ENCODE measurements at places on chromosomes 3 and 15.

- DNase-seq = no peak
Measured at GRCh38 chr3:2535206-2535605, 436.5 kb downstream of the CNTN4 start.

DNA sequence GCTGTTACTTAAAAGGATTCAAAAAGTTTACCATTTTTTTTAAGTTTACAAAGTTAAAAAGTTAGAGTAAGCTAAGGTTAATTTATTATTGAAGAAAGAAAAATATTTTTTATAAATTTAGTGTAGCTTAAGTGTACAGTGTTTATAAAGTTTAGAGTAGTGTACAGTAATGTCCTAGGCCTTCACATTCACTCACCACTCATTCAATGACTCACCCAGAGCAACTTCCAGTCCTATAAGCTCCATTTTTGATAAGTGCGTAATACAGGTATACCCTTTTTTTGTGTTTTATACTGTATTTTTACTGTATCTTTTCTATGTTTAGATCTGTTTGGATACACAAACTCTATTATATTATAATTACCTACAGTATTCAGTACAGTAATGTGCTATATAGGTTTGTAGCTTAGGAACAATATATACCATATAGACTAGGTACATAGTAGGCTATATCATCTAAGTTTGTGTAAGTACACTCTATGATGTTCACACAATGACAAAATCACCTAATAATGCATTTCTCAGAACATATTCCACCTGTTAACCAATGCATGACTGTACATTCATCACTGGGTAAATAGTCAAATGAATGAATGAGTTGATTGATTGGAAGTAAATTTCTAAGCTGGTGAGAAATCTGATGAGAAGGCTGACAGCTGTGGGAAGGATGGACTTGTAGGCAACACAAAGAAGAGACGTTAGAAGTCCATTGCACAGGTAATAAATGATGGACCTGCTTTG is 95.2 kb upstream of the CDIN1 start:
- DNase-seq = peak; percentile 42

DNA sequence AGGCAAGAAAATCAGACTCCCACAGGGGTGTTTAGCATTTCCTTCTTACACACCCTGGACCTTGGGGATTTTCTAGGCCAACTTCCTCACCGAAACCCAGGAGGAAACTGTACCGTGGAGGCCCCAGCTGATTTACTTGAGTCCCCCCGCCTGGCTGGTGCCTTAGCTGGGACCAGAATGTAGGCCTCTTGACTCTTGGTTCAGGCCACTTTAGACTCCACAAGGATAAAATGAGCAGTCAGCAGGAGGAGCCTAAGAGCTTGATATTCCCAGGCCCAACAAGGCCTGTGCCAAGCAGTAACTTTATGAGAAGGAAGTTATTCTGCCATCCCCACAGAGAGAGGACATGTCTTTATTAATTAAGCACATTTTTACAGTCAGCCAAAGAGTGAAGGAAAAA is 4.6 kb upstream of the APBA2 start:
- no peak for DNase-seq

- peak; percentile 78 for DNase-seq
Measured at GRCh38 chr15:79673416-79674123, 223.2 kb downstream of the MTHFS start.

- no peak for DNase-seq
Measured at GRCh38 chr3:25502233-25502632, 74.2 kb downstream of the RARB start.

- no peak for DNase-seq
Measured at GRCh38 chr3:53754325-53754724, 91.9 kb downstream of the CHDH start.

- no peak for DNase-seq
Measured at GRCh38 chr3:102269406-102269805, 165.4 kb upstream of the ZPLD1 start.

DNA sequence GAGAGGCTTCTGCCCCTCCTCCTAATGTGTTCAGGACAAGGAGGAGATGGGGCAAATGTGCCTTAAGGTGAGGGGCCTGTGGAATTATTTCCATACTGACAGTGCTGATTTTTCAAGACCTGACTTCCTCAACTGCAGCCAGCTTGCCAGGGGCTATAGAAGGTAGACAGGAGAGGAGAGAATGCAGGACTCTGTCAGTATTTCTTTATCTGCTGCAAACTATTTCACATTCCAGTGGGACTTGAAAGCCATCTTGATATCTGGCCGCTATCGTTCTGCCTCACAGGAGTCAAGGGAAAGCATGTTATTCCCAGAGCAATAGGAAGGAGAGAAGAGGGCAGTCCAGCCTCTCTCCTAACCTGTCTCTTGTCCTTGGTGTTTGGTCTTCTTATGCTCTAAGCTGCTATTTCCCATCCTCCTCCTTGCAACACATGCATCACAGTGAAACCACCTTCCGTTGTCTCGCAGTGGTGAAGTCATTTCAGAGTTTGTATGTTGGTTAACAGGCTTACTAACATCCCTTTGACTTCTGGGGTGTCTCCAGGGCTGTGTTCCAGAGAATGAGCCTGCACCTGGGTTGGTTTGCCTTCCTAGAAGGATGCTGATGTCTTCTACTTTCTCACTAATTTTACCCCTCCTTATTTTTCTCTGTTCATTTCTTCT is 95.1 kb upstream of the MRPS22 start:
- DNase-seq = no peak

DNA sequence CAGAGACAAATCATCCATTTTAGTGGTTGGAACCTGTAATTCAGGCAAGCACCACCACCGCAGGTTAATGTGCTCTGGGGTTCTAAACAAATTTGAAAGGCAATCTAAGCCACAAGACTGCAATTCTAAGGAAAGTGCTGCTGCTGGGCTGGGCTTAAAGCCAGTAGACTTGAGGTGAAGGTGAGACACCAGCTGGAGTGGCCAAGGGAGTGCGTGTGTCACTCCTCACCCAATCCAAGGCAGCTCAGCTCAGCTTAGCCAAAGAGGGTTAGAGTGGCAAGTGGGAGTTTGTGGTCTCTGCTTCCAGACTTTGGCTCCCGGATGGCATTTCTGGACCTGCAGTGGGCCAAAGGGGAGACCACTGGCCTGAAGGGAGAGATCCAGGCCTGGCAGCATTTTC is 1655.6 kb downstream of the SI start:
- no peak for DNase-seq

- peak; percentile 76 for DNase-seq
Measured at GRCh38 chr3:48194446-48195071, 6.3 kb upstream of the CDC25A start.

DNA sequence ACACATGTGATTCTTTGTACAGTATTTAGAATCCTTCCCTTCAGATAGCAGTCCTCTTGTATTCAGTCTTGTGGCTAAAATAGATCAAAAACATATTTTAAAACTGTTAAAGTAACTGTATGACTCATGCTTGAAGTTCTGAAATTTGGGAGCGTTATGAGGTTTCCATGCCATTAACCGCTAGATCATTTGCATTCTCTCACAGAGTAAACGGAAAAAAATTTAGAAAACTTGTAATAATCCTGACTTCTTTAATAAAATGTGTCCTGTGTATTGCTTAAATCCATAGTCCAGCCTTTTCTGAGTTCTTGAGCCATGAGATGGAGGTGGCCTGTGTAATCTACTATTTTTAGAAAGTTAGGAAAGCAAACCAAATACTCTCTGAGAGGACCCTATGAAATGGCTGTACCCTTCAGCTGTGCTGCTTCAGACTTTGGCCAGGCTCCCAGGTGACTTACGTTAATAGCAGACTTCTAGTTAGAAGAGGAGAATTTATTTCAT is 33.8 kb downstream of the MBNL1 start:
- peak; percentile 95 for DNase-seq

DNA sequence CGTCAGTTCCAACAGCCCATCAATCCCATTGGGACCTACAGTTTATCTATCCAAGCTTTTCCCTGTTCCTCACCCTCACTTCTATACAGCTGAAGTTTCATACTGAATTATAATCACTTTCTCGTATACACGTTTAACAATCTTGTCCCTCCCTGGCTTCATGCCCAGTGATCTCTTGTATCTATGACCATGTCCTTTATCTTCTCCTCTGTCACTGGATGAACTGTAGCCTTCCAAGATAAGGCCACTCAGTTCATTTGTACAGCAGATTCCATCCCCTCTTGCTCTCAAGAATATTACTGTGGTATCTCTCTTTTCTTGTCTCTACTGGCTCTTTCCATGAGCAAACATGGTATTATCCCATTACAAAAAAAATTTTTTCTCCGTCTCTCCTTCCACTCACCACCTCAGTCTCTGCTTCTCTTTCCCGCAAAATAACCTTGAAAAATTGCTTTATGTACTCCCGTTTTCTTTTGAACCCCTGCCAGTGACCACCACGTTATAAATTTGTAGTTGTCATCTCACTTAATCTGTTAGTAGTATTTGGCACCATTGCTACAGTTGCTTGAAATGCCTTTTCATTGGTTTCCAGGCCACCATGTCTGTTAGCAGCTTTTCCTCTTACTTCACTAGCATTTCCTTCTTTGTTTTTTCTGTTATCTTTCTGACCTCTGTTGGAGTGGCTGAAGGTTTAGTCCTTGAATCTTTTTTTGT is 9.4 kb downstream of the CTNNB1 start:
- no peak for DNase-seq

- DNase-seq = no peak
Measured at GRCh38 chr3:177333533-177334520, 136.5 kb upstream of the TBL1XR1 start.

GRCh38 chr15:48318131-48318530 is 13.1 kb upstream of the DUT start:
- no peak for DNase-seq

GRCh38 chr3:8500319-8500988 is 1.2 kb upstream of the LMCD1 start:
- DNase-seq = peak; percentile 61

GRCh38 chr15:74144153-74144775 is 13.9 kb downstream of the ISLR2 start:
- no peak for DNase-seq

GRCh38 chr15:63978511-63979261 is 67.6 kb downstream of the DAPK2 start:
- peak; percentile 15 for DNase-seq

- DNase-seq = no peak
Measured at GRCh38 chr15:99998661-99999101, 265.4 kb upstream of the LYSMD4 start.

- no peak for DNase-seq
Measured at GRCh38 chr3:196812853-196813252, 54.9 kb upstream of the SENP5 start.

DNA sequence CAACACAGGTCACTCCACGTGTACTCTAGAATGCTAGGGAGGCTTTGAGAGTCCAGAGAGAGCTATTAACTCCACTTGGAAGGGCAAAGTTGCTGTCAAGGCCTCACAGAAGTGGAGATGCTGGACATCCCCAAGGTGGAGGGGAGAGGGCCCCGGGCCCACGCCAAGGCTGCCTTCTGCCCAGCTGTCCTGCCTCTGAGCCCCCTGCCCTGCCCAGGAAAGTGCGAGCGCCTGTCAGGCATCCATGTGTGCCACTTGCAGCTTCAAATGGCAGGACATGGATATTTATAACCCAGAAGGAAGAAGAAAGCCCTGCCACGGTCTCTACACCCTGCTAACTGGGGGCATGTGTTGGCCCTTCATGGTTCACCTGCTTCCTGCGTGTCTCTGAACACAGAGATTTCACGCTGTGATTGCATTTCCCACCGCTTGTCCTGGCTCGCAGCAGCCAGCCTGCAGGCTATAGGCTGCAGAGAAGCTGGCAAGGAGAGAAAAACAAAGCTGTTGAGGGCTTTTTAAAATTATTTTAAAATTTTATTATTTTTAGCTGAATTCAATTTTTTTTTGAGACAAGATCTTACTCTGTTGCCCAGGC is 17.0 kb downstream of the ANKDD1A start:
- DNase-seq = no peak

DNA sequence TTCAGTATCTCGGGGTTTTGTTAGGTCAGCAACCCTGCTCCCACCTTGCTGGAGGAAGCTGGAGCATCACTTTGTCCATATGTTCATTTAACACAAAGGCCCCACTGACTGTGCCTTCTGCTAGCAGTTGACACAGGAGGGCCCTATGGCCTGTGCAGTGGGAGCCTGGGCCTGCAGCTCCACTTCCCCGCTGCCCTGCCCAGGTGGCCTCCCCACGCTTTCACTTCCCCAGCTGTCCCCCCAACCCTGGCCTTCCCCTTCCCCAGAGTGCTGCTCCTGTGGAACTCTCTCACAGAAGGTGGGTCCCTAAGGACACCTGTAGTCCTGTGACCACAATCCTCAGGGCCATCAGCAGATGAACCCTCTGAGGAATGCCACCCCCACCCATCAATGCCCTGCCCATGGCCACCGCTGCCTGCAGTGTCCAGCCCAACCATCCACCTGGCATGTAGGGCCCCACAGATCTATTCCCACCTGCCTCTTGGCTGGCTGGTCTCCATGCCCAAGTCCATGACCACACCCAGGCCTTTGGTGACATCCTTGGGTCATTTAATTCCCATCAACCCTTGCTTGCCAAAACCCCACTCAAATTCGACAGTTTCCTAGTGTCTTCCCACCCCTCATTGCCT is 13.5 kb downstream of the TBC1D21 start:
- DNase-seq = no peak

DNA sequence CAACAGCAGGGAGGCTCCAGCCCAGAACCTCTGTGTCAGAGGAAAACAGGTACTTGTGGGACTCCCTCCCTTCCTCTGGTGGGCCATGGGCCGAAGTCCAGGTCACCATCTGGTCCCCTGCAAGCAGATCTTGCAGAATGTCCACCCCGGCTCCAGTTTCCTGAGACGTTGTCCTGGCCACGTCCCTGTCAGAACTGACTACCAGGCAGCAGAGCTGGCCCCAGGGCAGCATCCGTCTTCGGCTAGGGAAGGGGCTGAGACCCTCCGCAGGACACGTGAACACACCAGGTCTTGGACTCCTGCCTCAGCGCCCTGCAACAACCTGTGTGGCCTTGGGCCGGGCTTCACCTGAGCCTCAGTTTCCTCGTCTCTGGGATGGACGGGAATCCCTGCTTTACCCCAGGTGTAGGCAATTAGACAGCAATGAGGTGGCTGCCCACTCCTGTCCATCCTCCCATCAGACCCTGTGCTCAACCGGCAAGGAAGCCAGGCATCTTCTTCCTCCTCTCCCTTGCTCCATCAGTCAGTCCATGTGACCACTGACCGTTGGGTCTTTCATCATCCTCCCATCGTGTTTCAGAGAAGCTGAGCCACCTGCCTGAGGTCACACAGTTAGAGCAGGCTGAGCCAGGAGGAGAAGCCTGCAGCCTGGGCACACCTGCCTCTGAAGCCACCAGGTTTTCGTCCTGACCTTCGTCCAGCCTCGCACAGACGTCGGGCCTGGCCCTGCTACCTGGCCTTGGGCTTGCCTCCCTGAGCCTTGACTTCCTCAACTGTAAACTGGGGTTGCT is 8.9 kb upstream of the PRKCD start:
- DNase-seq = no peak

GRCh38 chr15:41780266-41780665 is 6.0 kb downstream of the MAPKBP1 start:
- DNase-seq = no peak

DNA sequence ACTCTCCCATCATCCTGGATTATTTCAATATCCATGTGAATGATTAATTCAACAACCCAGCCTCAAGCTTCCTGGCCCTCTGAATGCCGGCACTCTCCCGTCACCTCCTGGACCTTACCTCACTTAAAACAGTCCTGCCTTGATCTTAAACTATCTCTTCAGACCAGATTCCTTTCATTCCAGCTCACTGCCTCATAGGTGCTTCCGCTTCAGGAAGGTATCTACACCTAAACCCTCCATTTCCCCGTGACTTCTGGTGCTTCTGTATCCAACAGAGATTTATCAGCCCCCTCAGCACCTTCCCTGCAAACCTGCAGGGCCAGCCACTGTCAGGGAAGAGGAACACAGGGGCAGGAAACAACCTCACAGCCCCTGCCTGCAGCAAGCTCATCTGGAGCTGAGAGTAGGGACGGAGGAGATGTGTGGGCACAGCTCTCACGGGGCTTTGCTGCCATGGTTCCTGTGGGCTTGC is 98.9 kb upstream of the TJP1 start:
- no peak for DNase-seq

- no peak for DNase-seq
Measured at GRCh38 chr3:63995086-63995485, 28.2 kb downstream of the PSMD6 start.

All from GM23248 (cell line).